Mammary epithelial cell (primary cell): ENCODE measurements at places on chromosomes 13 and 19. TPM values are rescaled to one million over a fixed set of nuclear protein-coding genes. Genes with fewer than 3 reads are reported as not detected.

GRCh38 chr19:41844601-41845000 lies at the start of gene LYPD4:
Gene LYPD4 (minus strand): TSS chr19:41844683. CDS start chr19:41839285, 5,398 bp downstream.
- no peak for DNase-seq

DNA sequence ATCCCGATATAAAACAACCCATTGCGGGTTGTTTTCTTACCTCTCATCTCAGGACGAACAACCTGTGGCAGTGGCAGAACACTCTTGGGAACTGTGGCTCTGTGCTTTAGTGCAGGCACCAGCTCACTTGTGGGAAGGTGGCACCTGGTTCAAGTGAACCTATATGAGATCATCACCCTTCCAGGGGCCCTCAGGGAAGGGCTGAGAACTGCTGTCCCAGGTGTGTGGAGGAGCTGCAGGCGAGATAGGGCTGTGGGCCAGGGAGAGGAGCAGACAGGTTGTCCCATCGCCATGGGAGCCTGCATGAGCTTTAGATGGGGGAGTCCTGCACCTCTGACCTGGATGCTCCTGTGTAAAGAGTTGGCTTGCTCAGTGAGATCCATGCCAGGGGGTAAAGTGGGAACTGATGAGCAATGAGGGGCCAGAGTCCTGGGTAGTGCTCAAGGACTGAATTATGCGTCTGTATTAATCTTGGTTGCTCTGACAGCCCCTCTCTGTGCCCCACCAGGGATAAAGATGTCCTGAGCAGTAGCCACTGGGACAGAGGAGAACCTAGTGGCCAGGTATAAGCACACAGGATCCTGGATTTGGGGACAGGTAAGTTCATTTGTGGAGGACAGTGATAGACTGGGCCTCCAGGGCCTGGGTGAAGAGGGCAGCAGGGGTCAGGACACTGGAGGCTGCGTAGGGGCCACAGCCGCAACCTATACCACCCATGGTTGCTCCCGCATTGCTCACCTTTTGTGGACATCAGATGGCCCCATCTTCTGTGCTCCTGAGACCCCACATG lies 8.7 kb downstream of the CEACAM4 start:
- DNase-seq: no peak

DNA sequence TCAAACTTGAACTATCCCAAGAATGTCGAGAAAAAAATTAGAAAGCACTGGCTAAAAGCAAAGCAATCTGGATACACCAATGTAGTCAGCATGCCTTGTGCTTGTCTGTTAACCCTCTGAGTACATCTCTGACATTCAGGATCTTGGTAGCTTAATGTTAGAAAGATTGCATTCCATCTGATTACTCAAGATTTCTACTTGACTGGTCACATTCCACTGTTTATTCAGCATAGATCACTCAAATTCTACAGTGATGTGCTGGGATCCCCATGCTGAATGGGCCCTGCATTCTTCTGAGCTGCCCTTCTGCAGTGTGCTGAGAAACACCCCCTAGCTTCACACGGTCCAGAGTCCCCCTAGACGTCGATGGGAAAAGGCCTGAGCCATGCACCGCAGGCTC lies 295.4 kb upstream of the MAB21L1 start:
- peak; percentile 65 for DNase-seq

GRCh38 chr13:34006011-34006410 lies 188.1 kb downstream of the RFC3 start:
- no peak for DNase-seq

GRCh38 chr13:98260357-98261164 lies 83.5 kb upstream of the RNF113B start:
- DNase-seq: no peak

GRCh38 chr13:95298971-95299621 lies 2.2 kb downstream of the ABCC4 start:
- peak; percentile 74 for DNase-seq

DNA sequence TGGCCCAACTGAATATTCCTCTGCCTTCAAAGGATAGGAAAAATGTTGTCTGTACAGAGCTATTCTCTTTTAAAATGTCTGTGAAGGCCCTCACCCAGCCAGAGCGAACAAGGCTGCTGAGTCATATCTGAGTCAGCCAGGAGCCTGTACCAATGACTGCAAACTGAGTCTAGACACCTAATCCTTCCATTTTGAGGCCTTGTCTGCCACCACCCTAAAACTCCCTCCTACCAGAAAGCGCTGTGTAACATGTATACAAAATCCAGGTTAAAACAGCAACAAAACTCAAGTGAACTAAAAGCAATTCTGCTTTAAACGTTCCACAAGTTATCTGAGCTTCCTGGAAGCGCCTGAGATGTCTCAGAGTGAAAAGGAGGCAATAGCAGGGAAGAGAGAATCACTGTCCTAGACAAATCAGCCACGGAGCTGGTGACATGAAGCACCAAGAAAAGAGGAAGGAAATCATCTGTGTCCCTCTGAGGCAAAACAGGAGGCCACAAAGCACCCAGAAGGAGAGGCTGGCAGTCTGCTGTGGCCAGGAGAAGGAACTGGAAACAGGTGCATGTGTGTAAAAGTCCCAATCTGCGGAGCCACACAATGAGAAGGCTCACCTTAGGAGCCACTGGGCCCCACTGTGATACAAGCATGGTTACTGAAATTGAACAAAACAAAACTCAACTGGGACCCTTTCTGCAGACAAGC lies 10.2 kb downstream of the DHRS12 start:
- peak; percentile 78 for DNase-seq

GRCh38 chr13:29323954-29324353 lies 271.5 kb downstream of the SLC7A1 start:
- DNase-seq: no peak

- no peak for DNase-seq
Measured at GRCh38 chr13:48827709-48828108, 148.0 kb upstream of the FNDC3A start.

DNA sequence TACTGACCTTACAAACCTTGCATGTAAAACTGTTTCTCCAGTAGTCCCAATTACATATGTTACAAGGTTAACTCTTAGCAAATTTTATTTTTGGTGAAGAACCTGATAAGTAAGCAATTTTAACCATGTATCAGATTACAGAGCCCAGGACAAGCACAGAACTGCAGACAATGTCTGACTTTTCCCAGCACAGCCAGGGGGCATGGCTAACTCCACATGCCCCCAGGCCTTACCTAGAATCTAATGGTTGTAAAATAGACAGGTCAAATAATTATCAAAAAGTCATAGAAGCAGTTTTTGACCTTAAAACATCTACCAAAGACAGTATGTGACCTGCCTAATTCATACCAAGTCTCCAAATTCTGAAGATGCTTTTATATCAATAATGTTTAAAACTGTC lies 364.1 kb downstream of the FOXO1 start:
- no peak for DNase-seq

- DNase-seq: no peak
Measured at GRCh38 chr13:38262211-38262610, 87.4 kb upstream of the UFM1 start.

DNA sequence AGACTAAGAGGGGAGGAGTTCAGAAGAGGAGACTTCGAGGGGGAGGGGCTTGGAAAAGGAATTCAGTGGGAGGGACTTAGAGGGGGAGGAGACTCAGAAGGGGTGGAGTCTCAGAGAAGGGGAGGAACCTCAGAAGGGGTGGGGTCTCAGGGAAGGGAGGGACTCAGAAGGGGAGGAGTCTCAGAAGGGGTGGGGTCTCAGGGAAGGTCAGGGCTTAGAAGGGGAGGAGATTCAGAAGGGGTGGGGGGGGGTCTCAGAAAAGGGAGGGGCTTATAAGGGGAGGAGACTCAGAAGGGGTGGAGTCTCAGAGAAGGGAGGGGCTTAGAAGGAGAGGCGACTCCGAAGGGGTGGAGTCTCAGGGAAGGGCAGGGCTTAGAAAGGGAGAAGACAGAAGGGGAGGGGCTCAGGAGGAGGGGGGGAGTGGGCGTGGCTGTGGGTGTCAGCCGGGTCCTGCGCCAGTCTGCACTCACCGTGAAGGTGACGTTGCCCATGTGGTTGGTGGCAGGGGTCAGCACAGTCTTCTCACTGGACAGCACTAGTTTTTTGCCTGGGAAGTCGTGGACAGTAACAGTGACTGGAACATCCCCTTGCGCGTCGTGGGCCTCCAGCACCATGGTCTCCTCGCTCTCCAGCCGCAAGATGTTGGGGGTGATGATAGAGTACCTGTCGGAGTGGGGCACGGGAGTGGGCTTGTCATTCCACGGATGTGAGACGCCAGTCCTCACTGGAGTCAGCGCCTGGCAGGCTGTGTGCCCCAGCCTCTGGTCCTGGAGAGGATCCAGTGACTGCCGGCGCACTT lies 1.5 kb downstream of the C3 start:
- DNase-seq: peak; percentile 23

DNA sequence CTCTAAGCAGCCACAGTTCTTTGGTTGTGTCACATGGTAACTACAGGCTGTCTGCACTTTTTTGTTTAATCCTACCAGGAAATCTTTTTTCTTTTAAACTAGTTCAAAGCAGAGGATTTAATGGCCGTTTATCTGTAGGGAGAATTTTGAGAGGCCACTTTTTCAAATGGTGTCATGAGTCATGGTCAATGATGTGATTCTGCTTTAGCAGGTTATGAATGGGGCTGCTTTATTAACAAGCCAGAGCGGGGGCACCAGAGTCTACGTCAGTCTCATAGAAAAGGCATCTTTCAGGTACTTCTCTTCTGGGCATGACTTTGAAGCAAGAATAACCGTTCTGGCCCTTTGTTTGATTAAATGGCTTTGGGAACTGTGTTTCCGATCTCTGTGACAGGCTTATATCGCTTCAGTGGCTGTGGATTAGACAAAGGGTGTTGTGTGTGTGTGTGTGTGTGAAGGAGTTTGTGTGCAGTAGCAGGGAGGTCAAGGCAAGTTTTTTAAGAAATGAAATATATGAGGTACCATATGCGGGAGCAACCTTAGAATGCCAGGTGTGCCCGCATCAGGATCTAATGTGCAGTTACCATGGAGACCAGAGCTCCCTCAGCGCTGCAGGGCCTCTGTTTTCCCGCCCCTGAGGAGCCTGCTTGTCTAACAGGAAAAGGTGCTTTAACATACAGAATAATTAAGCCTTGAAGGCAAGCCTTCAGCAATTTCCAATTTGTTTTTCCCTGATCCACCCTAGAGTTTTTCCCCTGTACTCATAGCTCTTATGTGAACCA lies 120.5 kb downstream of the KATNAL1 start:
- no peak for DNase-seq

DNA sequence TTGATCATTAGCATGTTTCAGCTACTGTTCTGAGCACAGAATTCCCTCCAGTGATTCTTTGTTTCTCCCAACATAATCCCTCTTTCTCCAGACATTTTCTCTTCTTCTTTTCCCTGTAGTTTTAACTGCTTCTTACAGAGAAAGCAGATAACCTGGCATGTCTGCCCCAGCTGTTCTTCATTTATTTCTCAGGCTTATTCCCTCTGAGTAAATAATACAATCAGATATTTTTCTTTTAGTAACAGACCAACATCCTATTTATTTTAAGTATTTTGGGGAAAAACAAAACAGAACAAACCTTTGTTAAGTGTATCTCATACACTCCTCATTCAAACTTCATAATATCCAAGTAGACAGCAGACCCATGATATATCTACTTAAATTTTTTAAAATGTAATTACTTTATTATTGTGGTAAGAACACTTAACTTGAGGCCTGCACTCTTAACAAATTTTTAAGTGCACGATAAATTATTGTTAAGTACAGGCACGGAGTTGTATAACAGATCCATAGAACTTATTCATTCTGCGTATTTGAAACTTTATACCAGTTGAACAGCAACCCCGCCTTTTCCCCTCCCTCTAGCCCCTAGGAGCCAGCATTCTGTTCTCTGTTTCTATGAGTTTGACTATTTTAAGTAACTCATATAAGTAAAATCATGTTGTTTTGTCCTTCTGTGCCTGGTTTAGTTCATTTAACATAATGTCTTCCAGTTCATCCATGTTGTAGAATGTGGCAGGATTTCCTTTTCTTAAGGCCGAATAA lies 540.0 kb downstream of the LMO7 start:
- no peak for DNase-seq

- no peak for DNase-seq
Measured at GRCh38 chr13:65725006-65725405, 1505.1 kb downstream of the PCDH9 start.

GRCh38 chr19:35098413-35099049 lies 17.1 kb upstream of the FXYD3 start:
- DNase-seq: peak; percentile 83

DNA sequence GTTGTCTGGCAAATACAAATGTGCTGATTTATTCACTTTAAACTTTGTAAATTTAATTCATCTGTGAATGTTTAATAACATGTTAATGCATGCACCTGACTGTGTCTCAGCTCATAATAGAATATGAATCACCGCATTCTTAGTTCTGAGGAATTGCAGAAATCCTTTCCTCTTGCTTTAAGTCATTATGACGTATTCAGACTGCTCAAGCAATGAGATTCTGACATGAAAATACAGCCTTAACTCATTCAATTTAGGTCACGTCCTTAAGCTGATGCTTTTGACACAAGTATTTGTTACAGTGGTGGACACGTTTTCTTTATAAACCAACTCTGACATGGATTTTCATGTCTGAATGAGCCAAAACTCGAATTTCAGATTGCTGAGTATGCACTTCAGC lies 541.0 kb upstream of the KLF12 start:
- DNase-seq: peak; percentile 67

- DNase-seq: no peak
Measured at GRCh38 chr13:35882722-35883497, 248.3 kb downstream of the DCLK1 start.

The GSX1 gene
- total RNA-seq: not detected

The KLF1 gene
- total RNA-seq: not detected

The ZNF549 gene
- total RNA-seq: 4.6 and 6.1 TPM in 2 replicates

The SLAIN1 gene
- total RNA-seq: not detected in 2 replicates

The ZNF844 gene
- 1.0 and 1.5 TPM in 2 replicates for total RNA-seq

The NXNL1 gene
- total RNA-seq: not detected

The VSTM2B gene
- total RNA-seq: not detected
